Cortex of kidney (tissue), 1 donor: ENCODE measurements at places on chromosomes 2 and 18.

DNA sequence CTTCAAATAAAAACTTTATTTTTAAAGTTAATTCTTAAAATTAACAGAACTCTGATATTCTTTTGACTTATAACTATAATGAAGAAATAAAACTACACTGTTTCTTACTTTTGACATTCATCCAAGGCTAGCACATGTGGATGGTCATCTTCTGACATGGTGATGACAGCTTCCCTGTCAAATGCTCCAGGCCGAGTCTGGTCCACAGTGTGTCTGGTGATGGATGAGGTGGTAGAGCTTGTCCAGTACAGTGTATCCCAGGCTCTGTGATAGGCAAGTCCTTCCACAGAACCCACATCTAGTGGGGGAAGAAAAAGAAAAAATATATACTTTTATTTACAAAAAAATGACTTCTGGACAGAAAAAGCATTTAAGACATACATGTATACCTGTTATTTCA lies 1529.5 kb downstream of the LRP1B start:
- DNase-seq, result no peak

GRCh38 chr2:230940471-230940815 lies 15.4 kb upstream of the GPR55 start:
- DNase-seq, result no peak

DNA sequence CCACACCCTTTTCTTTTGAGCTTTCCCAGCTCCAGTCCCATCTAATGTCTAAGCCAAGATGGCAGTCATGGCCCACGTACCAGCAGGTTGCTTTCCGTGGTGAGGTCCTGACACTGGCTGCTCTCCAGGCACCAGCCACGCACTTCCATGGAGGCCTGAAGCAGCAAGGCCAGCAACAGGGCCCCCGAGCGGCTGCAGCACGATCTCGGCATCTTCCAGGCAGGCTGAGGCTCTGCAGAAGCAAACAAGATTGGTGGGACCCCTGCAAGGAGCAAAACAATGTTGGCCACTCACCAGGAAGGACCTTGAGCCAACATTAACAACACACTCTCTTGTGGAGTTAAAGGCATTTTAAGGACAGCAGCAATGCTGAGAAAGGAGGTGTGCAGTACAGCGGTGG lies 3.8 kb downstream of the POMC start:
- DNase-seq, result no peak

DNA sequence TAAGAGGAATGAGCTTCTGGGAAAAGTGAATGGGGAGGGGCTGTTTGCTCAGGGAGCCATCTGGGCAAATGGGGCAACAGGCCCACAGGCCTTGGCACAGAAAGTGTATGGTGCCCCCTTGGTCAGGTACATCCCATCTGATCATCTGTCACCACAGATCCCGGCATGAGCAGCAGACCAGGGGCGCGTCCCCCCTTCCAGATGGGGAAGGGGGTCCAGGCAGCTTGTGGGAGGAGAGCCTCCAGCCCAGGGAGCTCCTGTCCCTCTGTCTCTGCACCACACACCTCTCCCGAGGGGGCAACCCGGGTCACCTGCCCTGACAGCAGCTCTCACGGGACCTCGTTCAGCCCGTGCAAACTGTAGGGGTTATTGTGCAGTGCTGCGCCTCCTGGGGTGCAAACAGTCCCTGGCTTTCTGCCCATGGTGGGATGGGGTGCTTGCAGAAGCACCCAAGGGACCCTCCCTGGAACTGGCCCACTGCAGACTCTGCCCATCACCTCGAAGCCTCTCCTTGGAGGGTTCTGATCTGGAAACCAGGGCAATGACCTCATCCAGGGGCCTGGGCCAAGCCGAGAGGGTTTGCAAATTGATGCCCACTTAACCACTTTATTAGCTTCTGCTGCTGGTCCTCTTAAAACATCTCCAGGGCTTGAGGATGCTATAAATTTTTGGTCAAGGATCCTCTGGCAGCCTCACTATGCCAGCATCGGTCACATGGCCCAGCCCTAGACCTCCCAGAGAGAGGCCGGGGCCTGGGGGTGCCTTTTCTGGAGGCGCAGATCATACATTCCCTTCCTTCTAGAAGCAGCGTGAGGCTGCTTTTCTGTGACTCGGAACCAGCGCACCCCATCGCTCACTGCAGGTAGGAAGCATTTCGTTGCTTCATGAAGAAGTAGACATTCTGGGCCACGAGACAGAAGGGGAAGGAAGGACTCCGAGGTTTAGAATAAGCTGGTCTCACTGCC lies 7.6 kb upstream of the BOK start:
- DNase-seq, result no peak

DNA sequence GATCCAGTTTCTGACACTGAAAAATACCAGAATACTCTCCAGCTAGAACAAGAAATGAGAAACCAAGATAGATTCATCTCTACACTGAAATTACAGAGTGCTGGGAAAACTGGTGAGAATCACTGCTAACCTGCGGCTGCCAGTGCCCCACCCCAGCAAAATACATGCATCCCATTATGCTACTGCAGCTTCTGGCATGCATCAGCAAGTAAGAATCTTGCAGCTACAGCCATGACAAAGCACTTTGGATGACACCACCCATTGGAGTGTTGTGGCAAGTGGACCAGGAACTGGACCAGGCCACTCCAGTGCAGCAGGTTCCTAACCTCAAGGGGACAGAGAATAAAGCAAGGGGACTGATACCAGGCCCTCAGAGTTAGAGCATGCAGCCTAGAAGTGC lies 378.8 kb upstream of the ETAA1 start:
- DNase-seq, result no peak

GRCh38 chr2:160264308-160264707 lies 64.2 kb upstream of the ITGB6 start:
- no peak for DNase-seq

DNA sequence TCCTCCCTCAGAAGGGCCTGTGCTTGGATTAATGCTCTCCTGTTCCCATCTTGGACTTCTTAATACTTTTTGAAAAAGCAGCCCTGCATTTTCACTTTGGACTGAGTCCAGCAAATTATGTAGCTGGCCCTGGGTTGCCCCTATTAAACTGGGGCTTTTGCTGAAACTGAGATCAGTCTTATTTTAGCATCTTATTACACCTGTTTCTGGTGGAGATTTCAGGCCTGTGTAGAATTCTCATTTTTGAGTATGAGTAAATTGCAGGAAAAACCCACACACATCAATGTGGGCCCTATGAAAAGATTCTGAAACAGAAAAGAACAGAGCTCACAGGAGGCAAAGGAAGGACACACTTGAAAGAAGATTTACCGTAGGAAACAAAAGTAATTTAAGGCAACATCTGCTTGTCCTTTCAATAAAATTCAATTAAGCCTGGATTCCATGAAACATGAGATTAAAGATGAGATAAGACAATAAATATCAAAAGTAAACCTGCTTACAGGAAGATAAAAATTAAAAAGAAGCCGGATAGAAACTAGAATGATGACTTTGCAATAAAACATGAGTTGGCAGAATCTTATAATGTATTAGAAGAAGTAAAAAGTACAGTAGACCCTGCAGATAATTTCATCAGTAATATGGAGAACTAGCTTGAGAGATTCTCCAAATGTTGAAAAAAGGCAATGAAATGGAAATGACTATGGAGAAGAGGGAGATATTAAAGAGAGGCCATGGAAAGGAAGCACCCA lies 90.7 kb upstream of the GCFC2 start:
- no peak for DNase-seq

GRCh38 chr2:232412986-232413385 lies 6.3 kb downstream of the ALPG start:
- no peak for DNase-seq

GRCh38 chr2:1546023-1546591 lies 132.8 kb downstream of the TPO start:
- DNase-seq, result no peak

DNA sequence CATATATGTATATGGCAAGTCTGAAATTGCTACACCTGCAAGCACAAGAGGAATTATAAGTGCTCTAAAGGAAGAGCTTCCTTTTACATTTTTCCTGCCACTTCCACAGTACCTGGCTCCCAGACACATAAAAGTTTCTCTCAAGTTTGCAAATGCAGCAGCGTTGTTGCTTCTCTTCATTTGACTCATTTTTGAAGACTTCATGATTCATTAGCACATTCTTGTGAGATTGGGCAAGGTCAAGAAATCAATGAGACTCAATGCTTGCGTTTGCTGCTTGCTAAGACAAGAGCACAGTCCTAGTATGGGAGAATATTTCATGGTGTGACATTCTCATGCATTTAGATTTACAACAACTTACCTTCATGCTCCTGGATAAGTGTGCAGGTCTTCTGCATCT lies 42.6 kb upstream of the PDCL3 start:
- no peak for DNase-seq

- DNase-seq, result no peak
These were observed 20.9 kb downstream of the TWIST2 start for GRCh38 chr2:238868616-238869292.
